ENCODE measurements at places on chromosomes 12 and 14.

- DNase-seq, result no peak
These were observed 5.0 kb downstream of the AJUBA start for GRCh38 chr14:22977434-22977683.

DNA sequence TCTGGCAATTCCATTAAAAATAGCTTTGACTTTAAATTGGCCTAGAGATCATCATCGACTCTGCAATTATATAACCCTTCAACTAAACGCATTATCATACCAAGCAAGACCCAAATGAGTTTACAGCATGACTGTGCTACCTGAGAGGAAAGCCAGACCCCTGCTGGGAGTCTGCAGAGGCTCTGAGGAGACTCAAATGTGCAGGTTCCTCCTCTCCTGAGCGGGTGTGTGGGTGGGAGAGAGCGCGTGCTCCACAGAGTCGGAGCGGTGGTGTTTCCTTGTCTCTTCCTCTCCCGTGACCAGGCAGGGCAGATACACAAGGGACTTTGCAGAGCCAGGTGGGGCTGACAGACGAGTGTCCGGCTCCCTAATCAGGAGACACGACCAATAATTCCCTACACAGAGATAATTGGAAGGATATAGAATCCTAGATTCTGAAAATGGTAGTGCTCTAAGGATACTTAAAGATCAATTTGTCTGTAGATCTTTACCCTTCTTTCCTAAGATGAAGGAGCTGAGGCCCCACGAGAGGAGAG, 74.1 kb downstream of the SLC8A3 start:
- DNase-seq, result no peak

- no peak for DNase-seq
These were observed 1.2 kb upstream of the AP1G2 start for GRCh38 chr14:23568600-23569331.

DNA sequence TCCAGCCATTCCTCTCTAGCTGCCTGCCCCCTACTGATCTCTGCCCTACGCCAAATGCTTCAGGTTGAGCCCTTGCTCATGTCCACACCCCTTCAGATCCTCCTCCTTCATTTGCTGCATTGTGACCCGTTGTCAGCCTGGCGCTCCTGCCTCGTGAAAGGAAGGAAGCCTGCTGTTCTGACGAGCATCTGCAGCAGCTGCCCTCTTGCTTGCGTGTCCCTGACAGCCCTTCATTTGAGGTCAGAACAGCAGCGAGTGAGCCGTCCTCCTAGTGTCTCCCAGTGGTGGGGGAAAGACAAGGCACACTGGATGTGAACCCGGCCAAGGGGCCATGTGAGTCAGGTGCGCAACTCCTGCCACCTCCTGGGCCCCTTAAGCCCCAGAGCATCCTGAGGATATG, 3.0 kb upstream of the PIANP start:
- DNase-seq, result peak; percentile 35

All from EH (cell line).